ENCODE measurements at places on chromosomes 5 and 9. TPM values are rescaled to one million over a fixed set of nuclear protein-coding genes. Genes with fewer than 3 reads are reported as not detected.

GRCh38 chr9:113966394-113966793, 90.3 kb downstream of the ZNF618 start:
- no peak overlapping the region for H3K27ac ChIP-seq
- H3K27me3 ChIP-seq, result no peaks in the 10 kb centered on the region
- no peak overlapping the region for H3K4me3 ChIP-seq
- no peaks in the 10 kb centered on the region for H3K4me1 ChIP-seq
- DNase-seq, result no peak

Gene CCDC180
- total RNA-seq, result 18.1 TPM

Gene FAM81B
- total RNA-seq, result not detected

Gene MEIKIN
- 1.6 TPM for total RNA-seq

DNA sequence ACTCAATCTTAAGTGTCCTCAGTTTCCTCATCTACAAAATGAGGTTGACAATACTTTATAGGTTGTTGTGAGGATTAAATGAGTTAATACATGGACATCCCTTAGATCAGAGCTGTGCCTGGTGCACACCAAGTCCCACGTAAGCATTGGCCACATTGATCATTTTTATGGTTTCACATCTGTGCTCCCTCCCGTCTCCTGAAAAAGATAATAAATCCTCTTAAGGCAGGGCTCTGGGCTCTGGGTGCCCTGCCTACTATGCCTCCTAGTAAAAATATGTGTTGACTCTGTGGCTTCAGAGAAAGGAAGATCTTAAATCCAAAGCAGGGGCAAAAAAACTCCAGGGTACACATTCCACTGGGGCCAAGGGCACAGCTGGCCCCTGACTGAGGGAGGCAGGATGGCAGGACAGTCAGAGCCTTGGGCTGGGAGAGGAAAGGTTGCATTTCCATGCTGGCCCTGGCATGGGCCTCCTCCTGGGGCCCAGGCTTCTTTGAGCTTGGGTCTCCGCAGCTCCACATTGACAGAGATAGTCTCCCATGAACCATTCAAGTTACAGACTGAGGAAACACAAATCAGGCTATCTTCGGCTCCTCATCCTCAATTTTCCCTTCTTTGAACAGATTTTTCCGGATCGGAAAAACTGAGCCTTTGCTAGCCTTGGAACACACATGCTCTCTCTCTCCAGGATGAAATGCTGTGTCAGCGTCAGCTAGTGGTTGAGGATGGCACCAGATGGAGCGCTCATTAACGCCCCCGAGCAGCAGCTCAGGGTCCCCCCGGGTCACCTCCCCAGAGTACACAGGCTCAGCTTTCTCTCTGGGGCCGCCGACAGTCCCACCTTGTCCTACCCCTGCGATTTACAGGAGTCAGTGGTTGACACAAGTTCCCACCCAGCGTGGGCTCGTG, 22.4 kb upstream of the KIF12 start:
- no peak for DNase-seq
- H3K27ac ChIP-seq, result no peak overlapping the region
- no peaks in the 10 kb centered on the region for H3K4me1 ChIP-seq
- H3K4me3 ChIP-seq, result no peak overlapping the region
- H3K36me3 ChIP-seq, result no peaks in the 10 kb centered on the region
